Skeletal muscle tissue (tissue), 5 donors: ENCODE measurements at places on chromosomes 13 and 19. TPM values are rescaled to one million over a fixed set of nuclear protein-coding genes. Genes with fewer than 3 reads are reported as not detected.

ANGPTL8 gene
- total RNA-seq = 3.1 TPM

FAAP24 gene
- total RNA-seq = 1.0 TPM

EPSTI1 gene
- 1.6 TPM for total RNA-seq

MISP gene
- not detected for total RNA-seq

NCAN gene
- total RNA-seq = not detected

LYL1 gene
- 13.6 TPM for total RNA-seq
